Transverse colon (tissue), 4 donors: ENCODE measurements at places on chromosomes 2 and 18. TPM values are rescaled to one million over a fixed set of nuclear protein-coding genes. Genes with fewer than 3 reads are reported as not detected.

GRCh38 chr18:74065366-74065765 is 82.3 kb downstream of the FBXO15 start:
- no peak for DNase-seq

GRCh38 chr2:37168217-37168981 is 11.6 kb upstream of the EIF2AK2 start:
- DNase-seq, result peak; percentile 17

C2orf66 gene
- not detected for total RNA-seq

DNA sequence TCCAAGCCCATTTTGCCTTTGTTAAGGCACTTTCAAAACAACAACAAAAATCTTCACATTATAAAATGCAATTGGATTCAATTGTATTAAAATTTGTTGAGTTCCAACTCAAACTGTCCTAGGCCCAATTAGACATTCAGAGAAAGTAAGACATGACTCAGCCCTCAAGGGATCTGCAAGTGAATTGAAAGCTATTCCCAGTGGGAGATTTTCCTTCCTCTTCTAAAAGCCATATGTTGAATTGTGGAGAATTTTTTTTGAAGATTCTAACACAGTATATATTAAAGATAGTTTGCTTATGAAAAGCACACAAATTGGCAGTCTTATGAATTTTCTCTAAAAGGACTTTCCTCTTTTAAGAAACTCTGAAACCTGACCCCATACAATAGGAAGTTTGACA is 268.0 kb upstream of the PARD3B start:
- no peak for DNase-seq

DNA sequence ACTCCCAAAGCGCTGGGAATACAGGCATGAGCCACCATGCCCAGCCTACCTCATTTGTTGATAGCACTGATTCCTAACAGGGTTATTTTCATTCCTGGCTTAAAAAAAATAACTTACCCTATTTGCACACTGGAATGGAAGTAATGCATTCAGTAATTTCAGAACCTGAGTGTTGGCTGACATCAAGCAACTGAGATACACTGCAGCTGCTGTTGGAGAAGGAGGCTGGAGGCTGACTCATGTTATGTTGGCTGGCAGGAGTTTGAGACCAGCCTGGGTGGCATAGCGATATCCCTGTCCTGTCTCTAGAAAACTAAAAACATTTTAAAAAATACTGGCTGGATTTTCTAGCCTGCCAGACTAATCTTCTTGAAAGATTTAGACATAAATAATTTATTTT is 385.1 kb upstream of the MEX3C start:
- no peak for DNase-seq

- no peak for DNase-seq
These were observed 15.0 kb upstream of the CAB39 start for GRCh38 chr2:230697676-230698075.

- DNase-seq, result peak; percentile 42
These were observed 19.2 kb upstream of the TMEM177 start for GRCh38 chr2:119659601-119660342.

GRCh38 chr18:5747678-5748077 is 147.6 kb downstream of the TMEM200C start:
- no peak for DNase-seq

DNA sequence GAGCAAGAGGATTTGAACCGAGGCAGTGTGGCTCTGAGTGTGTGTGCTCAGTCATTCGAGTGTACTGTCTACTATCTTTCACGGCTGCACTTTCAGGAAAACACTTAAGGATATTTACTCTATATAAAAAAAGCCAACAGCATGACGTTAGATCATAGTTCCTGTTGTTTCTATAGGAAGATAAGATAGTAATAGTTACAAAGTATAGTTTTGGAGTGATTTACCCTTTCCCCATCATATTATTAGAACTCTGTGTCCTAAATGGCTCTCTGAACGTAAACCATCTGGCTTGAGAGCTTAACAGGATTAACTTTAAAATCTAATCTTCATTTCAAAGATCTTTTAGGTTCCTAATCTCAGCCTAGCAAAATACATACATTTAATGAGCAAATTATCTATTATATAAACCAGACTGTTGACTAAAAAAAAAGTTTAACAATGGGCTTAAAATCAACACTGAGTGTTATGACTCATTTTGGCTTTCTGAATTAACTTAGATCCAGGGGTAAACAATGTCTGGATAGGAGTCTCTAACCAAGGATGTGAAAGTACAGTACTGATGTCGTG is 150.3 kb upstream of the DNMT3A start:
- no peak for DNase-seq

DNA sequence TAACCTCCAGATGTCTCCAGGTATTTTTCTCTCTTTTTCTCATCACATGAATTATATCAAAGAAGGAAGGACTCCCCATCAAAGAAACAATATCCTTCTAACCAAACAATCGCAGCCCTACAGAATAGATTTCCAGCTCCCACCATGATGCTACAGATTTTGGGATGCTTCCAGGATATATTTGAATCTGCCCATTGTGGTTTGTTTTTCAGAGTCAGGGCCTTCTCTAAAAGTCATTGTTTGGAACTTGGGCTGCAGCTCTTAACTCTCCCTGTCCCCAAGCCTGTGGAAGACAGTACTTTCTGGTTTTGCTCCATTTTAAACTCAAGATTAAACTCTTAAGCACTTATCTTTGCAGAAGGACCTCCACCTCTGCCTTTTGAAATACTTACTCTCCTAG is 223.2 kb downstream of the PMAIP1 start:
- DNase-seq, result no peak

DNA sequence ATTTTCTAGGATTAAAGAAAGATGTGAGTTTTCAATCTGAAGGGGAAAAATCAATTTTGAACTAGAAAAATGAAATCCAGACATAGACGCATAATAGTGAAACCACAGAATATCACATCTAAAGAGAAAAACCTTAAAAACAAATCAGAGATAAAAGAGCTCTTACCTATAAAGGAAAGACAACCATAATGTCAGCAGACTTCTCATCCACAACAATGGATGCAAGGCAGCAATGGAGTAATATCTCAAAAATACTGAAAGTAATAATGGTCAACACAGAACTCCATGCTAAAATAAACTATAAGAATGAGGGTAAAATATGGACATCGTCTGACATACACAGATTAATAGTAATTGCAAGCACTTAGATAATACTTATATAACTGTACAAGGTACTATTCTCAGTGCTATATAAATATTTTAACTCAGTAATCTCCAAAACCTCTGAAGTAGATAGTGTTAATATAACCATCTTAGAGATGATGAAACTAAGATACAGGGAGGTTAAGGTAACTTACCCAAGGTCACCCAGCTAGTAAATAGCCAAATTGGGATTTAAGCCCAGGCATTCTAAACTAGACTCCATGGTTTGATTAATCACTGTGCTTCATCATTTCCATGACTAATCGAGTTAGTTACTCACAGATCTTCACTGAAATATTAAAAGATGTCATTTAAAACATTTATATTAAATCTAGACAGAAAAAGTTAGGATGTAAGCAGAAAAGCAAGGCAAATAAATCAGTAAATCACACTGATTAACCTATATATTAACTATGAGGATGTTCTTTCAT is 89.4 kb upstream of the SPTBN1 start:
- DNase-seq, result no peak

DNA sequence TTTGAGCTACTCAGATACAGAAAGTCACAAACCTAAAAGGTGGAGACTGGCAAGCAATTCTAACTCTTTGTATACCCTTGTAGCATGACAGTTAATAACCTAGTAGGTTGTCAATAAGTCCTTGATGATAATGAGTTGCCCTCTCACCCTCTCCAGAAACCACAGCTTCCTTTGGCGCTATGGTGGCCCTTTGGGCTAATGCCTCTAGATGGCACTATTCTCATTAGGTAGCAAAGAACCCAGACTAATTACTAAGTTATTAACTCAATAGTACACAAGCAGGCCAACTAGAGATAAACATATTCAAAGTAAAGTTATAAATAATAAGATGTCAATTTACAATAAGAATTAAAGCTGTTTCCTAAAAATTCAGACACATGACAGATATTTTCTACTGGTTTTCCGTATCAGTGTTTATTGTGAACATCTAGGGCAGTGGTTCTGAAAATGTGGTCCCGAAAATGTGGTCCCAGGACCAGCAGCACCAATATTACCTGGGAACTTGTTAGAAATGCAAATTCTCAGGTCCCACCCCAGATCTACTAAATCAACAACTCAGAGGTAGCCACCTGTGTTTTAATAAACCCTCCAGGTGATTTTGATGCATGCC is 41.1 kb downstream of the LDAH start:
- DNase-seq, result no peak

DNA sequence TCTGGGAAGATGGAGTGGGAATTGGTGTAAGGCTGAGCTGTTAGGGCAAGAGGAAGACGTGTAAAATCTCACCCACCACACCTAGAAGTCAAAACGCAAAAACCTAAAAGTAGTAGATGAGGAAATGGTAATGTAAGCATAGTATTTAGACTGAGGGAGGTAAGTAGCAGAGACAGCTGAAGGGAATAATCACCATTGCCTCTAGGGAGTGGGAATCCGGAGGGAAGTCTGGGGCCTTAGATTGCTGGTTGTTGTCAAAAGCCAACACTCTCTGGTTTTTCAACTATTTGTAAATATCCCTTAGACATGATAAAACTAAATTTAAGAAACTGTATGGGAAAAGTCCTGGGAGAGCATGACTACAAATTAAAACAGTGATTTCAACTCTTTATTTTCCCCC is 28.7 kb upstream of the MYCN start:
- no peak for DNase-seq

- DNase-seq, result peak; percentile 19
These were observed 8.5 kb downstream of the RAB17 start for GRCh38 chr2:237581751-237582746.

DNA sequence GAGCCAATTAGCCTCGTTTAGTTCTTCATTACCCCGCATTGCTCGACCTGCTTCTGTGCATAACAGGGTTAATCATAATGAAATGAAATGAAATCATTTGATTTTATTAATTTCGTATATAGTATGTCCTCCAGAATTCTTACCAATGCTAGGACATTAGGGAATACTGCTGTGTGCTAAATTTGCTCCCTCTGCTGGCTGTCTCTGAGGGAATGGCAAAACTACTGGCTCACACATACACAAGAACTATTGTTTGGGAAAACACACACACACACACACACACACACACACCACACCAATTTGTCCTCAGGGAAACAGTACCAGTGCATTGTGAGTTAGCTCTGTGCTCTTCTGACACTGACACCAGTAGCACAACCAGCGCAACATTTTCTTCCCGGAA is 273.3 kb upstream of the TCF4 start:
- no peak for DNase-seq

C18orf54 gene
- total RNA-seq, result 0.60 TPM

GRCh38 chr2:208064220-208064961 is 39.1 kb upstream of the PLEKHM3 start:
- DNase-seq, result no peak

IRS1 gene
- 14.6 TPM for total RNA-seq

- peak; percentile 73 for DNase-seq
These were observed at the start of gene DGKD for GRCh38 chr2:233353769-233354499. Gene DGKD (plus strand): TSS chr2:233354494. CDS start chr2:233354519, 25 bp downstream.

G6PC2 gene
- total RNA-seq, result not detected

DNA sequence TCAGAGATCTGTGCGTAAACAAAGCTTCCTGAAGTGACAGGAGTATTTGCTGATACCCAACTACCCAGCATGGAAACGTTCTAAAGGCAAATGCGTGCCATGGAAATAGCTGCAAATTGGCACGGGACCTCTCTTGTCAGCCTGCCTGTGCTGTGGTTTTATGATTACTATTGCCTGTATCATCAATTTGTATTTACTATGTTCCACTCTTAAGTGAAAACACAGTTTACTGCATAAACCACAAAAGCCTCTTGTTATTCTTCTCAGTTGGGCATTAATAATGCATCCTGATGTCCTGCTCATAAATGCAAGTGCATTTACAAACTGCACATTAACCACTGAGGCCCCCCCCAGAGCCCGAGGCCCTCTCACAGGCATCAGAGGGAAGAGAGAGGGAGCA is 196.6 kb upstream of the SLC35G4 start:
- no peak for DNase-seq

- no peak for DNase-seq
These were observed 366.7 kb upstream of the DLGAP1 start for GRCh38 chr18:4821801-4822200.

- DNase-seq, result no peak
These were observed 35.4 kb downstream of the NTSR2 start for GRCh38 chr2:11634584-11634983.

DNA sequence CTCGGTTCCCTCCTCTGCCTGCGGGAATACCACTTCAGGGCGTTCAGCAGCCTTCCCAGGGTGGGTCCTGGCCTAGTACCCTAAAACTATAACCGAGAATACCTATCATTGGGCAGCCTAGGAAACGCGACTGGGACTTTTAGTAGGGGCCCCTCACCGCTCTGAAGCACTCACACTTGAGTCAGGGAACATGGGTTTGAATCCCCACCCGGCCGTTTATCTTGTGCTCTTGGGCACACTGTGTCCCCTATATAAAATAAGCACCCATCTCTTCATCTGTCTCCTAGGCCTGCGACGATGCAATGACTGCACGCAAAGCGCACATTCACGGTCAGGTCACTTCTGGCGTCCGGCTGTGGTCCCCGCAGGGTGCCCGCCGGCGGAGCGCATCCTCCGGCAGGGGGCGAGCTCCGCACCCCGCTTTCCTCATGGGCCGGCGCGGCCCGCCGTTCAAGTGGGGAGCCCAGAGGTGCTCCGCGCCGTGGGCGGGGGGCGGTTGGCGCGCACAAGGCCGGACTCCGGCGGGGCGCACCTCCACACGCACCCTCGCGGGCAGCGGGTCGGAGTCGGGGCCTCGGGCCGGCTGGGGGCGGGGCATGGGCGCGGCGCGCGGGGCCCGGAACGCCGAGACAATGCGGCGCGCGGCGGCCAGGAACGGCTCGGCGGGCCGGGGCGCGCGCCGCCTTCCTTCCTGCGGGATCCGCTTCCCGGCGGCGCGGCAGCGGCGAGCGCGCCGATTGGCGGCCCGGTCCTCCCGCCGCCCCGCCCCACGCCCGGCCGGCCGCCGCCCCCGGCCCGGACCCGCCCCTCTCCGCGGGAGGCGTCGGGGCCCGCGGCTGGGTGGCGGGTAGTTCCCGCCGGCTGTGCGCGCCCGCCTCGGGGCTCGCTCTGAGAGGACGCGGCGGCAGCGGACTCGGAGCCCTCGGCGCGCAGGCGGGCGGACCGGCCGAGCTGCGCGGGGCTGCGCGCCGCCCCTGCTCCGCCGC is at the start of gene ASAP2:
ASAP2 (plus strand) TSS at position 850 of the 986 bp plus-strand sequence. CDS start 293 bp downstream, outside the sequence.
- DNase-seq, result peak; percentile 78

HMSD gene
- 0.64 TPM for total RNA-seq

GRCh38 chr2:129070663-129071062 is 752.0 kb upstream of the HS6ST1 start:
- no peak for DNase-seq

DNA sequence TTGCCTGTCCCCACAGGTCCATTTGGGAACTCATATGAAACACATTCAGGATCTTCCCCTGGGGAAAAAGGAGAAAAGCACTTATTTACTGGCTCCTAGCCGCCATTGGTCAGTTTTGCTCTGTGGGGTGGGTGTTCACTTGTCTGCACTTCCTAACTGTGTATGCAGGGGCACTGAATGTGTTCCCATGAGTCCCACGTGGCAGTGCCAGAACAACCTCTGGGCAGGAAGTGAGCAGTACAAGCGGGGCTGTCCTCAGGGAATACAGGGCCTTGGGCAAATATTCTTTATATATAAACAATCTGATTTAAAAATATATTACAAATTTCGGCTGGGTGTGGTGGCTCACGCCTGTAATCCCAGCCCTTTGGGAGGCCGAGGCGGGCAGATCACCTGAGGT is 21.8 kb upstream of the CTIF start:
- no peak for DNase-seq

GRCh38 chr2:160227293-160227915 is 27.3 kb upstream of the ITGB6 start:
- peak; percentile 14 for DNase-seq
